Thyroid gland (tissue), 4 donors: ENCODE measurements at places on chromosomes 3 and 15. TPM values are rescaled to one million over a fixed set of nuclear protein-coding genes. Genes with fewer than 3 reads are reported as not detected.

Gene ADAMTSL3
- total RNA-seq = 5.5 TPM

Gene LNP1
- 15.8 TPM for total RNA-seq

Gene CCDC66
- 39.4 TPM for total RNA-seq

Gene SAMMSON
- total RNA-seq = 0.67 TPM

Gene CHL1
- total RNA-seq = 3.1 TPM

GRCh38 chr15:48963524-48964113 is at the start of gene SHC4:
Gene SHC4 (minus strand): TSS chr15:48963919. CDS start chr15:48963015, 904 bp downstream.
- peak; percentile 76 for DNase-seq
- H3K4me1 ChIP-seq = peaks cover 5% of the 10 kb centered on the region
- no peaks in the 10 kb centered on the region for H3K36me3 ChIP-seq
- H3K27ac ChIP-seq = no peak within 1 kb of the TSS
- H3K4me3 ChIP-seq = peak within 1 kb of the TSS; percentile 46
- no peaks in the 10 kb centered on the region for H3K27me3 ChIP-seq

DNA sequence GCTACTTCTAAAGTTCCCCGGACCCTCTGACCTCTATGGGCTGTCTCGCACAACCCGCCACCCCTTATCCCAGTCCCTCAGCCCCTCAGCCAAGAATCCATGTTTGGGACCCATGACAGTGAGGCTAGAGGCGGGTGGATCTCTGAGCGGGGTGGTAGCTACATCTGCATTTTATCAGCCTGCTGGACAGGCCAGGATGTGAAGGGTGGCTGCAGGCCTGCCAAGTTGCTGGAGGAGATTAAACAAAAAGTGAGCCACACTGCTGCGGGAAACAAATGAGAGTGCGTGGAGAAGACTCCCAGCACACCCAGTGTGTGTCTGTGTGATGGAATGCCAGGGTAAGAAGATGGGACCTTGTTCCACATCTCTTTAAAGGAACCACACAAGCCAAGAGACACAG is 51.1 kb upstream of the SPATA12 start:
- H3K36me3 ChIP-seq = no peaks in the 10 kb centered on the region
- DNase-seq = no peak
- no peaks in the 10 kb centered on the region for H3K27me3 ChIP-seq

DNA sequence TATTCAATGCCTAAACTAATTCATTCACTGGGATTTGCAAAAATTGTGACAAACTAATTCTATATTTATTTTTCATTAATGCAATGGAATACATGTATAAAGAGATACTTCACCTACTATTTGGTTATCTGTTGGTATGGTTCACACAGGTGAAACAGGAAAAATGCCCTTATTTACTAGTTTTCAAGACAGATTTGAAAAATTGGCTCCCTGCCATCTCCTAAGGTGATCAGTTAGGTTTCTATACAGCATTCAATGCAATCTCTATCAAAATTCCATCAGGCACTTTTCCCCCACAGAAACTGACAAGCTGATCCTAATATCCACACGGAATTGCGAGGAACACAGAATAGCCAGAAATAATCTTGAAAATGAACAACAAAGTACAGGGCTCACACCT is 101.1 kb downstream of the DLG1 start:
- no peak for DNase-seq
- H3K4me1 ChIP-seq = no peaks in the 10 kb centered on the region
- H3K36me3 ChIP-seq = no peaks in the 10 kb centered on the region
- no peaks in the 10 kb centered on the region for H3K27me3 ChIP-seq
- no peak overlapping the region for H3K27ac ChIP-seq

DNA sequence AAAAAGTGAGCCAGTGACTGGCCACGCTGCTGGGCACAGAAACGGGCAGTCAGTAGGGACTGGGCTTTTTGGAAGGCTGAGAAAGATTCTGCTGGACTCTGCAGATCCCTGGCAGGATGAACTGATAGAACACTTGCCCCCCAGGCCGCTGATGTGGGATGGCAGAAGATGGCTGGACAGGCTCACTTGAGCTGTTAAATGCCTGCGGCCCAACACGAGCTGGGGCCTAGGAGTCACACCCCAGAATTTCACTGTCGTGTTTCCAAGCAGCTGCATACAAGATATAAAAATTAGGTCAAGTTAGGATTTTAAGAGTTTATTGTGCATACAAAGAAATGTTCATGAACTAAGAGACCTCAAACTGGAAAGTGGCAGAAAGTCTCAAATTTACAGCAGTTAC is 26.9 kb downstream of the GLDN start:
- no peaks in the 10 kb centered on the region for H3K36me3 ChIP-seq
- no peak overlapping the region for H3K27ac ChIP-seq
- no peak overlapping the region for H3K4me3 ChIP-seq
- no peaks in the 10 kb centered on the region for H3K27me3 ChIP-seq
- H3K4me1 ChIP-seq = no peaks in the 10 kb centered on the region

DNA sequence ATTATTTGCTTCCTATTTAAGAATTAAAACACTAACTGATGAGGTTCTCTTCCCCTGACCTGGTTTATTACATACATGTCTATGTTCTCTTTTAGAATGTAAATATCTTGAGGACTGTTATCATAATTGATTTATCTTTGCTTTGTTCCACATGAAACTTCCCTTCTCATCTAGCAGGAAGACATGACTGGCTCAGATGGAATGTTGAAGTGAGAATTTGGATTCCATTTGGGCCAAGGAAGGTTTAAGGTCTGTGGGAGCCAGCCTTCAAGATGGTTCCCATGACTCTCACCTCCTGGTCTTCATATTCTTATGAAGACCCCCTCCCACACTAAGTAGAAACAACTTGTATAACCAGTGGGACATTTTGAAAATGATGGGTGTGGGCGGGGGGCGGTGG is 222.2 kb upstream of the GADL1 start:
- H3K4me3 ChIP-seq = no peak overlapping the region
- no peaks in the 10 kb centered on the region for H3K4me1 ChIP-seq
- no peak for DNase-seq
- H3K27me3 ChIP-seq = no peaks in the 10 kb centered on the region
- no peak overlapping the region for H3K27ac ChIP-seq
- H3K36me3 ChIP-seq = no peaks in the 10 kb centered on the region

DNA sequence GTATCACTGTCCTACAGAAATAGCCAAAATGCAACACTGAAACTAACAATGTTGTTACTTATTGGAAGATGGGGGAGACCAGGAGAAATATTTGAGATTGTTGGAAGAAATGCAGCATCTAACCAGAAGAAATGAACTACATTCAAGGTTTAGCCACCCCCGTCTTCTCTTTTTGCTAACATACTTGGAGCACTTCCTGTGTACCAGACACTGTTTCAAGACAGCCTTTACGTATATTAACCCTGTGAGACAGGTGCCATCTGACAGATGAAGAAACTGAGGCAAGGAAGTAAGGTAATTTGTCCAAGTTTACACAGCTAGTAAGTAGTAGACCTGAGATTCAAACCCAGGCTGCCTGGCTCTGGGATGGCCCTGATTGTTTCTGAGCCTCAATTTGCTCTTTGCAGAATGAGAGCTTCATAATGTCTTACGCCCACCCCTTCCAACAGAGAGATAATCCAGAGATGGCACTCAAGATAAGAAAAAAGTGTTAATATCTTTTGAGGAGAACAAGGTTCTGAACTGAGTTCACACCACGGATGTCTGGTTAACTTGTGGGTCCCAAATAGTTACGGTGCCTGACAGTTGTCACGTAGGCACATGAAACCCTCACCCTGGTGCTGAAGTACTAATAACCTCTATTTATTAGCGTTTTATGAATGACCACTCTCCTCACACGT is 26.1 kb downstream of the RASGRP1 start:
- H3K4me1 ChIP-seq = peaks cover 15% of the 10 kb centered on the region
- H3K4me3 ChIP-seq = no peak overlapping the region
- no peak for DNase-seq
- no peak overlapping the region for H3K27ac ChIP-seq
- no peaks in the 10 kb centered on the region for H3K27me3 ChIP-seq

DNA sequence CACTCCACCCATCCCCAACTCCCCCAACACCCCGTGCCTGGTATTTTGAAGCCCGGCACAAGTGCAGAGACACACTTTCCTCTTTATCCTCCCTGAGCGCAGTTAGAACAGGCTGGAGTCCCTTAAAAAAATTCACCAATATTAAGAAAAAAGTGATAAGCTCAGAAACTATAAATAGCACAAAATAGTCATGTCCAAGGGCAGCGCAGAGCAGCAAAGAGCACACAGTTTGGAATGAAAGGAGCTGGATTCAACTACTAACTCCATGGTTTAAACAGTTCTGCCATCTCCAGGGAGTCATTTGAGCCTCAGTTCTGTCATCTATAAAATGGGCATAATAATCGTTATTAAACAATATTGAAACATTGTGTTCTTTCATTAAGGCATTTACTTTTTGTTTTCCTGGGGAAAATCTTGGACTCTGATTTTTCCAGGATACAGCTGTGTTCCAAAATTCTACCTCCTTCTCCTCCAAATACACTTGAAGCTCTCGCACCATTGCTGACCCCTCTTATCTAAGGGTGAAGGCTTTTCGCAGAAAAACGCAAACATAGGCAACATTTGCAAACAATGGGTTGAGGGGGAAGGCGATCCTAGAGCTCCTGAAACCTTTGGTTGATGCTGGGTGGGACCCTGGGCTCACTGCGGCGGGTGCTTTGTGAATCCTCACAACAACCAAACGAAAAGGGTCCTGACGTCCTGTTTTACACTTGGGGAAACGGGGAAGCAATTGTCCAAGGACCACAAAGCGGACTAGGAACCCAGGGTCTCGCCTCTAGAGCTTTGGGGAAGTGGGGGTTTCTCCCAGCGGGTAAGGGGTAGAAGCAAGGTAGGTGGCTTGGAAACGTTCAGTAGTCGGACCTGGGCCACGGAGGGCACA is 41.8 kb downstream of the EPHB3 start:
- no peak for DNase-seq
- no peak overlapping the region for H3K27ac ChIP-seq
- no peaks in the 10 kb centered on the region for H3K36me3 ChIP-seq
- peaks cover 26% of the 10 kb centered on the region for H3K4me1 ChIP-seq
- peak overlapping the region; percentile 21 for H3K4me3 ChIP-seq
- H3K27me3 ChIP-seq = peaks cover 6% of the 10 kb centered on the region

DNA sequence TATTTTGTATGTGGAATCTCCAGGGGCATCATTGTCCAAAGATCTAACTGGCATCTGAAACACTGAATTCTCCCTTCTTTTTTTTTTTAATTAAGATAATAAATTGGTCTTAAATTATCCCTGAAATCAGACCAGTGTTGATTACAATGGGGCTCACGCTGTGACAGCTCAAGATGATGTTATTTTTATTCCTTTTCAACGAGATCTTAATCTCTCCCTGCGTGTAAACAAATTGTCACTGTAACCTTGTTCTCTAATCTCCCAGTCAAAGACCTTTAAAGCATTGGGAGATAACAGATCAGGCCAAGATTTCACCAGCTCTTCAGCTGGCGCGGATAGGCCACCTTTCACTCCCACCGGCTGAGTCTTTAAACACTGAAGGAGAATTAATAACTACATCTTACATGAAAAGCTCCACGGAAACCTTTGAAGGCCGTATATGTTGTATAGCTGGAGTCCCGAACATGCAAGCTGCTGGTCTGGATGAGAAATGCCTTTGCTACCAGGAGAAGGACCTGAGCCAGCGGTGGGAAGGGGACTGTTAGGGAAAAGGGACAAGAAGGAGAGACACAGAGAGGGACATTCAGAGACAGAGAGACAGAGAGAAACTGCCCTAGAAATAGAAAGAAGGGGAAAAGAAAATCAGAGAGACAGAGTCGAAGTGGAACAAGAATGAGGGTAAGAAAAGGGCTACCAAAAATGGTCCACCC is 418.8 kb upstream of the NR2F2 start:
- no peaks in the 10 kb centered on the region for H3K4me1 ChIP-seq
- H3K27ac ChIP-seq = no peak overlapping the region
- H3K36me3 ChIP-seq = no peaks in the 10 kb centered on the region
- no peak for DNase-seq
- no peak overlapping the region for H3K4me3 ChIP-seq

GRCh38 chr3:177469216-177469615 is 271.9 kb upstream of the TBL1XR1 start:
- no peaks in the 10 kb centered on the region for H3K27me3 ChIP-seq
- H3K4me1 ChIP-seq = peaks cover 13% of the 10 kb centered on the region
- no peak for DNase-seq
- no peaks in the 10 kb centered on the region for H3K36me3 ChIP-seq
- H3K4me3 ChIP-seq = no peak overlapping the region

- H3K27ac ChIP-seq = no peak overlapping the region
- no peaks in the 10 kb centered on the region for H3K36me3 ChIP-seq
- H3K27me3 ChIP-seq = no peaks in the 10 kb centered on the region
- no peaks in the 10 kb centered on the region for H3K4me1 ChIP-seq
- no peak overlapping the region for H3K4me3 ChIP-seq
Observed at GRCh38 chr3:68699541-68699940, 232.8 kb downstream of the TAFA4 start.

- no peaks in the 10 kb centered on the region for H3K27me3 ChIP-seq
- H3K4me1 ChIP-seq = peaks cover 37% of the 10 kb centered on the region
- no peak for DNase-seq
- no peak overlapping the region for H3K4me3 ChIP-seq
- H3K36me3 ChIP-seq = no peaks in the 10 kb centered on the region
- no peak overlapping the region for H3K27ac ChIP-seq
Observed at GRCh38 chr3:136166507-136166906, 29.6 kb downstream of the MSL2 start.

DNA sequence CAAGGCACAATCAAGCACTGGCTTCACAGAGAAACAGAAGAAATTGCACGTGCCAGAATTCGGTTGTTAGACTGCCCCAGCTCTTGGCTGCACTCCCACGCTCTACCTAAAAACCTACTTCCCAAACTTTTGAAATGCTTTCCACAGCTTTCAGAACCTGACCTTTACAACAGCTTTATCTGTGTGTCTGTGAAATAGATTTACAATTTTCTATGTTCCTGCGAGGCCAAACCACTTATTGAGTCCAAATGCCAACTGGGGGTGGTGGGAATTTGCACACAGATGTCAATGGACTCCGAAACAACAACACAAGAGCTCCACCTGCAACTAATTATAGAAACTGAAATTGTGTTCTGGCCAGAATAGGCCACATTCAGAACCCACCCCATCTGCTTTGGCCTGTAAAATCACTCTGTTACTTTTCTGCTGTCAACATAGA is 44.6 kb downstream of the ERC2 start:
- no peak overlapping the region for H3K27ac ChIP-seq
- no peaks in the 10 kb centered on the region for H3K4me1 ChIP-seq
- no peaks in the 10 kb centered on the region for H3K27me3 ChIP-seq
- DNase-seq = no peak
- no peak overlapping the region for H3K4me3 ChIP-seq
- no peaks in the 10 kb centered on the region for H3K36me3 ChIP-seq

DNA sequence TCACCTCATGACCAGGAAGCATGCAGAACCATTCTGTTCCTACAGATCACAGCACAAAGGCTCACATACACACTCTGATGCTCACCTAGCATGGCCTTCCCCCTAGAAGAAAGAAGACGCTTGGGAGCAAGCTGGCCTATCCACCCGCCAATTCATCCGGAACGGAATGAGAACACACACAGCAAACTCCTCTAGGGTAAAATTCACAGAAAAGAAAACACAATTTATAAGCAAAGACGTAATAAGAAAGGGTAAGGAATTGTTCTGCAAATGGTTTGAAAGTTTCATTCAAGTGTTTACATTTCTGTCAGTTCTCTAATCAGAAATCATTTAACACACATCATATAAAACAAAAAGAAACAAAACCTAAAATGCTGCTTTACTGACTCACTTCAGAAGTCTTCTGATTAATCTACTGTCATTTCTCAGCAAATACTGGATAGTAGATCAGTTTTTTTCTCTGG is 218.1 kb downstream of the OSBPL10 start:
- H3K27ac ChIP-seq = peak overlapping the region; percentile 47
- DNase-seq = peak; percentile 74
- H3K4me3 ChIP-seq = no peak overlapping the region
- no peaks in the 10 kb centered on the region for H3K36me3 ChIP-seq
